ENCODE measurements at places on chromosomes 6 and 20.

GRCh38 chr6:150312844-150313584 lies 55.8 kb upstream of the IYD start:
- DNase-seq, result no peak

DNA sequence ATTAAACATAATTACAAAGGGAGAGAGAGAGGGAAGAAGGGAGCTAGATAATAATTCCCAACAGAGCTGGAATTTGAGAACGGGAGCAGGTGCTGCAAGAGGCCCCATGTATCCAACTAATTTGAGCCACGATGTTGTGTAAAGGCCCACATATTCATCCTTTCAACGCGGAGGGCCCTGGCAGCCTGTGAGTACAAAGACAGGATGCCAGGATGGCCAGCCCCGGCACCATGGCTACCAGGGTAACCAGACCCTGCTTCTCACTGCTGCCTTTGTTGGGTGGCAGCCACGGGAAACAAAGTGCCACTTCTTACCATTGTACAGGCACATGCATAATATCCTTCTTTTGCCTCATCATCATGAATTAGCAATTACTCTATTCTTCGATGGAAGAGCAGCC lies 492.0 kb upstream of the NRSN1 start:
- peak; percentile 62 for DNase-seq

- no peak for DNase-seq
Observed at GRCh38 chr6:12635375-12635774, 81.2 kb upstream of the PHACTR1 start.

DNA sequence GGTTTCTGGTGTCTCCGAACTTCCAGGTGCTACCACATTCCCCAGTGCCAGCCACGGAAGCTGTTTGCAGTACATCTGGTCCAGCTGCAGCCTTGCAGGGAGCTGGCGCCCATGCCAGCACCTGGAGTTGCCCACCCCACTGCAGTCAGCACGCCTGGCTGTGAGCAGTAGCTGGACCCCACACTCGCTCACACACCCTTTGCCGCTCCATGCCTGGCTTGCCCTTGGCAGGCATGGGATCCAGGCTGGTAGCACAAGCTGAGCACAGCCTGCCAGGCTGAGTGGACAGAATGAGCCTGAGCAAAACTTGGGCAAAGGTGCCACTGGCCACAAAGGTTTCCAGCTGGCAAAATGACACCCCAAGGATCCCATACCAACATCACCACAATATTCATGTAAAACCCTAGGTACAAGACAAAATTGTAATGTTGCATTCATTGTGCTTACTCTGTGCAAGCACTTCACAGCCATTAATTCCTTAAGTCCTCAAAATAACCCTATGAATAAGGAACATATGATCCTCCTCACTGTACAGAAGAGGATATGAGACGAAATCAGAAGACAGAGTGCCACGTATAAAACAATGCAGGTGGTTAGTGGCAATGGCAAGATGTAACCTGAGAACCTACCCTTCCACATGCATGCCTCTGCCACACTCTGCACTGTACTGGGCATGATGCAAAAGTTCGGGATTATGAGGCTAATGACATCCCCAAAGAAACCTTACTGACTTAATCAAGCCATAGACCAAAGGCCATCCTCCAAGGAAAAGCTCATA lies 18.3 kb downstream of the KIF16B start:
- DNase-seq, result no peak

DNA sequence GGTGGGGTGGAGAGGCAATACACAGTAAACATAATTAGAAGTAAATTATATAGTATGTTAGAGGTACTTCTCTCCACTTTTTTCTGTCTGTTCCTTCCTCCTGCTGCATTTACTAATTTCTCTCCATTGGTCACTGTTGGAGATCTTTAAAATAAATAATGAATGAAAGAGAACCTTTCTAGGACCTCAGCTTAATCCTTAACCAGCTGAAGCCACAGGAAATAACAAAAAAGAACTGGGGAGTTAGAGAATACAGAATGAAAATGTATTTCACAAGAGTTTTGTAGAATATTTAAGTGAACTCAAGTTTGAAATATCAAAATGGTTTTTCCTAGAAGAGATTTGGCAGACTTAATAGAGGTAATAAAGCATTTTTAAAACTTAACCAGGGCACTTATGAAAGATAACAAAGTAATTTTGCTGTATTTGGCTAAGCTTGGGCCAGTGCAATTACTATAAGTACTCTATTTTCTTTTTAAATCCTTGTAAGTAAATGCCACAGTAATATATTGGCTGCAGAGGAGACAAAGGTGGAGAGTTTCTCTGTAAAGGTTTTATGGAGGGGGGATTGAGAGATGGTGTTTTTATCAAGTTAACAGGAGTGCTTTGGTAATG lies 405.0 kb downstream of the CDKAL1 start:
- no peak for DNase-seq

- no peak for DNase-seq
Observed at GRCh38 chr20:17631576-17632319, 50.3 kb downstream of the RRBP1 start.

GRCh38 chr20:49318091-49318429 lies 40.2 kb upstream of the ZNFX1 start:
- DNase-seq, result no peak

- no peak for DNase-seq
Observed at GRCh38 chr6:167934426-167934864, 63.0 kb upstream of the KIF25 start.

DNA sequence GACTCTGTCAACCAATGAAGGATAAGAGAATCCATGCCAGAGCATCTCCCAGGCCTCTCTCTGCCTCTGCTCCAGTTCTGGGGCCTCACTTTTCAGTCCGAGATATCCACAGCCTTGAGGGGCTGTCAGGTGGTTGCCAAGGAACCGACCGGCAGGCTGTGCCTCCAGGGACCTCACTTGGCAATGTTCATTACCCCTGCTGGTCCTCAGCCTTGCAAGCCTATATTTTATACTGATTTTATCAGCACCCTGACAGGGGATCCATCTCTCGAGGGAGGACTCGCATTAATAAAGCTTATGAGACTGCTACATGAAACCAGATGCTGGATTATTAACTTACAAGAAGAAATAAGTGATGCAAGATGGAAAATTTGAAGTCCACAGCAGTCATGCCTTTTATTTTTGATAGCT lies 39.9 kb downstream of the TMC2 start:
- DNase-seq, result no peak

GRCh38 chr6:159469443-159469842 lies 223.6 kb downstream of the SOD2 start:
- no peak for DNase-seq

DNA sequence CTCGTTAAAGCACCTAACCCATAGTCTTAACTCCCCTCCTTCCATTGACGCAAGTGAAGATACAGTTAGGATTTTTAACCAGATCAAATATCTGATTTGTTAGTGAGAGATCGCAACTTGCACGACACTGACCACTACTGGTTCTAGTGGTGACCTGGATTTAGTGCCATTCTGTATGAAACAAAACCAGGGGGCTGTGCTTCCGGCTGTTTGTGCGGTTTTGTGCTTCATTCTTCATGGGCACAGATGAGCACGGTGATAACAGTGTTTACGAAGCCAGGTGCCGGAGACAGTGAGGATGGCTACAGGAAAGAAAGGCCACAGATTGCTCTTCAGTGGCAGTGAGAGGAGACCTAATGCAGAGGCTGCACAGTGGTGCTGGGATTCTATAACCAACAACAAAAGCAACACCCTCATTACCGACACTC lies 75.5 kb downstream of the NOL4L start:
- DNase-seq, result no peak

GRCh38 chr20:14049111-14049510 lies 53.8 kb downstream of the MACROD2 start:
- DNase-seq, result no peak

All from substantia nigra (tissue), 51 donors.